Fibroblast of the aortic adventitia (primary cell): ENCODE measurements at places on chromosomes 5 and 9.

DNA sequence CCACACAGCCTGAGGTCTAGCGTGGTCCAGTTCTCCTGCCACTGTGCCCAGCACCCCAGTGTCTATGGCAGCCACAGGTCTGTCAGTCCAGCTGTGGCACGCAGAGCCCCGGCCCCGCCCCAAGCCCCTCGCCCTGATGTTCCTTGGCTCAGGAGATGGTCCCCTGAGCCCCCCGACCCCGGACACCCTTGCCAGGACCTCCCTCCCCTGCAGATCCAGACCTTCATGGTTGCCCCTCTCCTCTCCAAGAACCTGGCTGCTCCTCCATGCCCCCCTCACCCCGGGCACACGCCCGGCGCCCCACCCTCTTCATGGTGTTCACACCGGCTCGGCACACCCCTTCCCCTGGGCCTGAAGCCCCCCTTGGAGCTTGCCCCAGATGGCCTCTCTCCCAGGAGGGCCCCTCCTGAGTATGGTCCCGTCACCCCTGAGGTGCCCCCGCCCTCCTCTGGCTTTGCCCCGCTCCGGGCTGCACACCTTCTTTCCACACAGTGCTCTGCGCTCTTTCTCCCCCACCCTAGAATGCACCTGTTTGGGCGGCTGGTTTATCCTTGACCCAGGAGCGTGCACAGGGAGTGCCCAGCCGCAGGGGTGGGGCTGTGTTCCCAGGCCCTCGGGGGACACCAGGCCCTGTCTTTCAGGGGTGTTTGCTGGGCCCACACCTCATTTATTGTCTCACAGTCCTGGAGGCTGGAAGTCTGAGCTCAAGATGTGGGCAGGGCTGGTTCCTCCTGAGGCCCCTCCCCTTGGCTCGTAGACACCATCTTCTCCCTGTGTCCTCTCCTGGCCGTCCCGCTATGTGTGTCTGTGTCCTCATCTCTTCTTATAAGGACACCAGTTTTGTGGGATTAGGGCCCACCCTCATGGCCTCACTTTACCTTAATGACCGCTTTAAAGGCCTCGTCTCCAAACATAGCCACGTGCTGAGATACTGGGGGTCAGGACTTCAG lies 37.6 kb downstream of the KCNT1 start:
- no peak for DNase-seq

GRCh38 chr9:134301387-134302129 lies 24.7 kb upstream of the RXRA start:
- DNase-seq, result no peak

DNA sequence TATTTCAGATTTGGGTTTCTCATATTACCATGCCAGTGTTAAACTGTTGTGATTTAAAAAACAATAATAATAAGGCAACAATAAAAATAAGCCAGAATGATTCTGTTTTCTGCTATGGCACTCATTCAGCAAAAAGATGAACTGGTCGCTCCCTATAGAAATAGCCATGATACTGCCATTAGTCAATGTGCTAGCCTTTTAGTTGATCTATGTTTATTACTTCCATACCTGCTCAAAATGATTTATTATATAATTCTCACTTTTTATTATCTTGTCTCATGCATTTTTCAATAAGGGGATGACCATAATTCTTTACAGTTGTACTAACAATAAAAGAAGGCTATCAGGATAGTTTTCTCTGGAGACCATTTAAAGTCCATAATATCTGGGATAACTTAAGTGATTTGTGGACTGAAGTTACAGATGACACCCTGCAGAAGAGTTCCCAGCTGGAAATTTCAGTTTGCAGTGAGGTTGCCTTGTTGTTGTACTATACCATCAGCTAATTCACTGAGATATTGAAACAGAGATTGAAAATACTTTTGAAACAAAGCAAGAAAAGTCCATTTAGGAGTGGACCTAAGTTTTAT lies 334.3 kb downstream of the GABRB2 start:
- no peak for DNase-seq

DNA sequence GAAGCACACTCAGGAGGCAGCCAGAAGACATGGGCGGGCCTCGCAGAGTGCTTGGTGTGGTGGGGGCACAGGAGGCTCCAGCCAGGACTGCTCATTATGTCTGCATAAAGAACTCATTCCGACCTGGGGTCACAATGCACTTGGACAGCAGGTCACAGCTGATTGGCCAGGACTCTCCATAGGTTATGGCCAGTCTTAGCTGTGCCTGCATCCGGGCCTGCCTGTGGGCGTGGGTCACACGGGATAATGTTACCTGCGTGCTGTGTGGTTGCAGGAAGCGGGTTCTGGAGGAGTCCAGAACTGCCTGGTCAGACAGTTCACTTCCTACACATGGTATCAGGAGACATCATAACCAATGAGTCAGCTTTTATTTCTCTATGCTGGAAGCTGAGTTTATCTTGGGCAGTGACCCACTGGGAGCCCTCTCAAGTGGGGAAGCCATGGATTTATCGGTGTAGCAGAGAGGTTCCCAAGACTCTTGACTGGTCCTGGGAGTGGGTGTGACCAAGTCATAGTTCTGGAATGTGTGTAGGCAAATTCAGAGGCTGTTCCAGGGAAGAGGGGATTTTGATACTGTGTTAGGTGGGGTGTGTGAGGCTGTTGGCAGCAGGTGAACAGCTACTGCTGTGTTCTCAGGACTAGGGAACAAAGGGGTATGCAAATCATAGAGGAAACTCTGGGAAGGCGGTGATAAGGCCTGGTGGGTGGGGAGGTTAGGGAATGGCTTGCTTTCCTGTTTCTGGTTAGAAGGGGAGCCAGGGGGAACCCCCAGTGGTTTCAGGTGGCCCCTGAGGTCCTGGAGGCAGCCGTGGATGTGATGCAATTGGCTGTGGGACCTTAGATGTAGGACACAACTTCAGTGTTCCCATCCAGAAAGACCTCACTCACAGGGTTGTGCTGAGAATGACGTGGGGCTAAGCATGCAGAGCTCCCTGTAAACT lies 51.3 kb downstream of the ARHGEF37 start:
- peak; percentile 77 for DNase-seq

- no peak for DNase-seq
These were observed 282.6 kb upstream of the SMC2 start for GRCh38 chr9:103811462-103811861.

- DNase-seq, result peak; percentile 34
These were observed 99.8 kb upstream of the SSBP2 start for GRCh38 chr5:81850501-81851357.

- DNase-seq, result no peak
These were observed 28.6 kb downstream of the TRIM32 start for GRCh38 chr9:116715751-116716150.

DNA sequence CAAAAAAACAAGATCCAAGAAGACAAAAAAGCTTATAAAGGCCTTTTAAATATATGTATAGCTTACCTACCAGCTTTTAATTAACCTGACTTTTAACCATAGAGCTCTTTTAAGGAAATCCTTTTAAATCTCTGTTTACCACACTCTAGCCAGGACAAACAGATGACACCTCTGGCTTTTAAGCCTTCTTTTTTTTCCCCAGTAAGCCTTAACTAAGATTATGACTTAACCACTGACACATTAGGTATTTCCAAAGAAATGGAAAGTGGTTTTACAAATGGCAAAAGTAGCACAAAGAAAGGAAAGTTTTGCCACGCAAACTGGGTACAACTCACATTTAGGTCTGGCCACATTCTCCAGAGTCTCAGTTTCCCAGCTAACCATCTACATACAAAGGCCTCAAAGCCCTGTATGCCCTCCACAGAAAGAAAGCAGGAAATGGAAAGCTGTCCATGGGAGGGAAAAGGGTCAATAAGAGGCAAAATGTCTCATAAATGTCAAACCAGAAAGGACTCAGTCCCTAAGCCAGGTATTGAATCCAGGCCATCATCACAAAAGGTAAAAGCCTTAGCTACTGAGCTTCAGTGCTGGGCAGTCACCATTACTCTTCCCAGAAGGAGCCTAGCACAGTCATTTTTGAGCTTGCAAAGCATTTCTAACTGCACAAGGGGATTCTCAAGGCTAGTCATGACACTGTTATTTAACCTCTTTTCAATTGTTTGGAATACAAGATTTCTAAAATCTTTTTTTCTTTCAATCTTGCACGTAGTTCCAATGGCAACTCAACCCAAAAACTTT lies 19.7 kb downstream of the TMEM161B start:
- no peak for DNase-seq
